ENCODE measurements at places on chromosomes 13 and 19.

- DNase-seq = no peak
Measured at GRCh38 chr19:46859637-46860124, 1.1 kb upstream of the ARHGAP35 start.

- DNase-seq = no peak
Measured at GRCh38 chr13:92574499-92574898, 652.1 kb upstream of the GPC6 start.

DNA sequence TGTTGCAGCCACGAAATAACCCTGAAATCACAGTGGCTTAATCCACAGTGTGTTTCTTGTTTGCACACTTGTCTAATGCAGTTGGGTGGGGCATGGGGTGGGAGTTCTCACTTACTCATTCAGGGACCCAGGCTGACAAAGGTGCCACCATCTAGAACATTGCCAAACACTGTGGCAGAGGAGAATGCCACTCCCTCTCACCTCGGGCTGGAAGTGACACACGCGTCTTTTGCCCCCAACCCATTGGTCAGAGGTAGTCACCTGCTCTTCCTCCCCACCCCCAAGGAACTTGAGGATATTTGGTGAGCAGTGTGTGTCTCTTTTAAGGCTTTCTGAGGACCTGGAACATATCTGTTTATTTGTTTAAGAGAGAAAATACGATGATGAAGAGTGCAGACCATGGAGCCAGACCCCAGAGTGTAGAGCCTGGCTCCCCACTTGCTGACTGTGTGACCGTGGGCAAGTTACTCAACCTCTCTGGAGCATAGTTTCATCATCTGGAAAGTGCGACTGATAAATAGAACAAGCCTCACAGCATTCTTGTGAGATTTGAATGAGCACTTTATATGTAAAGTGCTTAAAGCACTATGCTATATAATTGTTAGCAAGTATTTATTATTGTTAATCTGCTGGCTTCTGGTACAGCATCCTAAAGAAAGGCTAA, 17.4 kb downstream of the GPR183 start:
- no peak for DNase-seq

DNA sequence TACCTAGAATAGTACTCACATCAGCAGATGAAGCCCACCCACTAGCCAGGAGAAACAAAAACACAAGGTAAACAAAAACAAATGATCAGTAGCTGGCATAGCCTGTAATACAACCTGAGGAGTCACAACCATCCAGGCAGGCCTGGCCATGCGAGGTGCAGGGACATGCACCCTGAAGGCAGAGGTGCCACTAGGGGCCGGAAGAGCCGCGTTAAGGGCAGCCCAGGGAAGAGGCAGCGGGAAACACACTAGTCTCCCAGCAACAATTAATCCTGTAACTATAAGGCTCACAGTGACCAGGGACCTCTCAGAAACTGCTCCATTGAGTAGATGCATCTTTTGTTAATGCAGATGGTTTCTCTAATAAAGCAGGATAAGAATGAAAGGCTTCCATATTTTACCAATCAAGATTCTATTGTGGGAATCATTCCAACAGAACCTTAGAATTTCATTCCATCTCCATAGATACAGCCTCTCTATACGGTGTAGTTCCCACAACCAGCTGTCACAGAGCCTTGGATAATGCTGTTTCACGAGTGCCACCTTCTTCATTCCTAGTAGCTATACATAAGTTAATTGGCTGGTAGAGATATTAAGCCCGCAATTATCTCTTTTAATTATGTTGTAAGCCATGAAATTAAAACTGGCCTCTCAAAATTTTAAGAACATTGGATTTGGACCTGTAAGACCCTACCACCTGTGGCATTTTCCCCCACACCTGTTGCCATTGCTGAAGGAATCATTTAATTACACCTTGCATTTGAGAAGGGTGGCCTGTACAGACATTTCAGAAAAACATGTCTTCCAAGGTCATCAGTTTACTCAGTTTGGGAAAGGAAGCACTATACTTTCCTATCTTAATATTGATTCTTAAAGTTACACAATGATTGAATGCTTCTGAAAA, 28.7 kb downstream of the ANKRD10 start:
- DNase-seq = no peak

DNA sequence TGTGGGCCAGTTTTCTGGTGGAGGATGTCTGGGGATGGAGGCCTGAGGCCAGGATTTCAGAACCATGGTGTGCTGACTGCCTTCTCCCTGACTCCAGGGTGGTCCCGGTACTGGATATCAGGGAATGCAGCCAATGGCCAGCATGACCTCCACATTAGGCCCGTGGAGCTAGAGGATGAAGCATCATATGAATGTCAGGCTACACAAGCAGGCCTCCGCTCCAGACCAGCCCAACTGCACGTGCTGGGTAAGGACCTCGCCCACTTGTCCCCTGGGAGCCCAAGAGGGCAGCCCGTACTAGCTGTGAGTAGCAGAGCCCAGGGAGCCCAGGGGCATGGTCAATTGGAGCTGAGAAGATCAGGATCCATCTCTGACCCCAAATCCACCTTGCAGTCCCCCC, 1.6 kb downstream of the KIRREL2 start:
- no peak for DNase-seq

- DNase-seq = no peak
Measured at GRCh38 chr13:36000028-36000427, 131.2 kb downstream of the DCLK1 start.

GRCh38 chr13:99996381-99996973, 14.9 kb downstream of the ZIC2 start:
- no peak for DNase-seq

- DNase-seq = no peak
Measured at GRCh38 chr13:48817166-48817802, 158.4 kb upstream of the FNDC3A start.

DNA sequence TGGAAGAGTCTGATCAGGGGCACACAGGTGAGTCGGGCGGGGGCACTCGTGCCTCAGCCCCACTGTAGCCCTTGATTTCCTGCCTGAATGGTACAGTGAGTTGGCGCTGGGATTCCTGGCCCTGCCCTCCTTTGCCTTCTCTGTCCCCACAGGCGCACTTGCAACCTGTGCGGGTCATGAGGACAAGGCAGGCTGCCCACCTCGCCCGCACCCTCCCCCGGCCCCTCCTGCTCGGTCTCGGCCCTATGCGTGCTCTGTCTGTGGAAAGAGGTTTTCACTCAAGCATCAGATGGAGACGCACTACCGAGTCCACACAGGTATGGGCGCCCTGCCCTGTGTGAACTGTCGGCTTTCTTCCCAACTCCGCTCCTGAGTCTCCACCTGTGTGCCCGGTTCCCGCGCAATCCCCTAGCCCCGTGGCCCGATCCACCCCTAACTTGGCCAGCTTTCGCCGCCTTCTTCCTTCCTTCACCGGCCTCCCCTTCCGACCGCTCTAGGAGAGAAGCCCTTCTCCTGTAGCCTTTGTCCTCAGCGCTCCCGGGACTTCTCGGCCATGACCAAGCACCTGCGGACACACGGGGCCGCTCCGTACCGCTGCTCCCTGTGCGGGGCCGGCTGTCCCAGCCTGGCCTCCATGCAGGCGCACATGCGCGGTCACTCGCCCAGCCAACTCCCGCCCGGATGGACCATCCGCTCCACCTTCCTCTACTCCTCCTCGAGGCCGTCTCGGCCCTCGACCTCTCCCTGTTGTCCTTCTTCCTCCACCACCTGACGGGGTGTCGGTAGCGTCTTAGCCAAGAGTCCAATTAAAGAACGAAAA, 1.6 kb upstream of the KMT2B start:
- no peak for DNase-seq

DNA sequence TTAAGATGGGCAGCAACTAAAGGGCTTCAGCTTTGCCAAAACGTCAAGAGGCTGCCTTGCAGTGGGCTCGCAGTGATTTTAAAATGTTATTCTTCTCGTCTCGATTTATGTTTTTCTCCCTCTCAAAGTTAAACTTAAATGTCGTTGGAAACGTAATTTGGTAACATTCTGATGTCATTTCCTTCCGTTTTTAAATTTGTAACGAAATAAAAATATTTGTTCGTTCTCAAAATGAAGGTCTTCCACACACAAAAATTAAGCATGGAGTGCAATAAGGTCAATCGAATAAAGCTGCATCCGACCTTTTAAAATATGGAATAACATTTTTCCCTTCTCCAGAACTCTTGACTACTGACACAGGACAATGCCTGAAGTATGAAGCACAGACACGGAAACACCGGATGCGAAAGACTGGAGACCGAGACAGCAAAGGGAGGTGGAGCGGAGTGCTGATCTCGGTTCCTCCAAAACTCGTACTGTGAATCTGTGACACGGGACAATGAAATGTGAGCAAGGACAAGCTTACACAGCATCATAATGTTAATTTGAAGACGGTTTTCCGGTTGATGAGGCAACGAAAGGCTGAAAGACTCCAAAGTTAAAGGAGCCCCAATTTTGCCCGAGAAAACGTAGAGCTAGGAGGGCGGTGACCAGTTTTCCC, 850 bp downstream of the MTMR6 start:
- DNase-seq = peak; percentile 43

GRCh38 chr19:6003976-6004375, 26.0 kb upstream of the RANBP3 start:
- DNase-seq = no peak

DNA sequence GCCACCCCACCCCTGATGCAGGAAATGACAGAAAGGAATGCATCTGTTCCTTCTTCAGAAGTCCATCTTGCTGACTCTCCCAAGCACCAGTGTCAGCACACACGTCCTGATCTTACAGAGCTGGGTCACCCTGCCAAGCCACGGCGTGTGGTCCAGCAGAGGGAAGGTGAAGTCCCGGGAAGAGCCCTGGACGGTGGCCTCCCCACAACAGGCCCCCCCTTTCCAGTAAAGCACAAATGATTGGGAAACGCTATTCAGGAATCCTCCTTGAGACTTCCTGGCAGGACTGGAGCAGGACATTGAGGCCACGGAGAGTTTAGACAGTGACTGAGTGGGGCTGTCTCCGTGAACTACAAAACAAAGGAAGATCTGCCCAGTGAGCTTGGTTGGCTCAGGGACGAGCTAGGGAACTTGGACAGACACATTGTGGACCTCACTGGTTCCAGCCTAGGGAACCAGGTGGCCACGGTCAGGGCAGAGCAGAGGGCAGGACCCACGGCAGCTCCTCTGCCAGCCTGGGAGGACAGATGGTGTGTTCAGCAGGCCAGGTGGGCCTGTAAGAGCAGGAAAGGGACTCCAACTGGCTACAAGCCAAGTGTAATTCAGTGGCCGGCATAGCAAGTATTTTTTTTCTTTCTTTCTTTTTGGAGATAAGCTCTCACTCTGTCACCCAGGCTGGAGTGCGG, 41.7 kb downstream of the ELL start:
- DNase-seq = no peak

GRCh38 chr13:73598020-73598712, 536.0 kb downstream of the KLF12 start:
- DNase-seq = no peak

- no peak for DNase-seq
Measured at GRCh38 chr13:83153848-83154247, 728.4 kb downstream of the SLITRK1 start.

- DNase-seq = no peak
Measured at GRCh38 chr13:85427416-85427815, 371.8 kb downstream of the SLITRK6 start.

- DNase-seq = no peak
Measured at GRCh38 chr13:98219685-98220084, 42.6 kb upstream of the RNF113B start.

- DNase-seq = peak; percentile 63
Measured at GRCh38 chr13:75870397-75870903, 234.3 kb downstream of the LMO7 start.

DNA sequence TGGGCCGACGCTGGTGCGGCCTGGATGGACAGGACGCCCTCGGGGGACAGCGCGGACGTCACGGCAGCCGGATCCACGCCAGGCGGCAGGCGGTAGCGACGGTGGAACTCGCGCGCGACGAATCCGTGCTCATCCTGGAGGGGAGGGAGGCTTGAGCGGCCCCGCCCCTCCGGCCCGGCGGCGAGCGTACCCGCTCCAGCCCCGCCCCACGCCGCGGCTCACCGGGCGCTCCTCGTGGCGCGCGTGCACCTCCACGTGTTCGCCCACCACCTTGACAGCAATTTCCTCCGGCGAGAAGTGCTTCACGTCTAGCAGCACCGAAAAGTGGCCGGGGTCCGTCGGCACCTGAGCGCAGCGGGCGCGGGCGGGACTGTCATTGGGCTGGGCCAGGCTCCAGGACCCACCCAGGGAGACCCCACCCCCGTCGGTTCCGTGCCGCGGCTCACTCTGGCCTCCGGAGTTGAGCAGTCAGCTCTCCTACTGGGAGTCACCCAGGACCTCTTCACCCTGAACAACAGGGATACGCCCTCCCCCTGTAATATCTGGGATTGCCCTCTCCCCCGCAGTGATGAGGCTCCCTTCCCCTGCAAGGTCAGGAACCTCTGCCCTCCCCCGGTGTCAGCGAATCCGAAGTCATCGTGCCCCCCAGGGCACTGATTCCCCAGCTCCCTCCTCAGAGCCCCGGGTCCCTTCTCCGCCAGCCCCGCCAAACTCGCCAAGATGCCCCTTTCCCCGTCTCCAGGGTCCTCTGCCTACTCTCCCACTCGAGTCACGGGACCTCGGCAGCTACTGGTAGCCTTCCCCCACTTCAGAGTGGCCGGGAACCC, 1.1 kb downstream of the HSPB6 start:
- peak; percentile 82 for DNase-seq

GRCh38 chr13:77714119-77714755, 16.8 kb downstream of the SLAIN1 start:
- no peak for DNase-seq

GRCh38 chr13:21047591-21048282, 13.6 kb downstream of the LATS2 start:
- DNase-seq = no peak

GRCh38 chr13:76131551-76131950, 495.4 kb downstream of the LMO7 start:
- no peak for DNase-seq

DNA sequence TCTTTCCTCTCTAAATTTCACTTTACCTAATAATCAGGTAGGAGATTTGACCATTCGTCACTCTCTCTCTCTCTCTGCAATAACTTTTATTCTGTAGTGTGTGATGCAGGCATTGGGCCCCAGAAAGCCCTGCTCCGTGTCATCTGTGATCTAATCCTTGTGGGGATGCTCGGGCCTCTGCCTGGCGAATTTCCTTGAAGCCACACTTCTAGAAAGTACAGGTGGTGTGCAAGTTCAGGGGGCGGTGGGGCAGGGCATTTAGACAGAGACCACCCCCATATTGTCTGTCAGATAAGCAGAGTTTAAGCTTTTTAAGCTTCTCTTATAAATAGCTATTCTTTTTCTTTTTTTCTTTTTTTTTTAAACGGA, 53.4 kb upstream of the GPR12 start:
- DNase-seq = no peak

DNA sequence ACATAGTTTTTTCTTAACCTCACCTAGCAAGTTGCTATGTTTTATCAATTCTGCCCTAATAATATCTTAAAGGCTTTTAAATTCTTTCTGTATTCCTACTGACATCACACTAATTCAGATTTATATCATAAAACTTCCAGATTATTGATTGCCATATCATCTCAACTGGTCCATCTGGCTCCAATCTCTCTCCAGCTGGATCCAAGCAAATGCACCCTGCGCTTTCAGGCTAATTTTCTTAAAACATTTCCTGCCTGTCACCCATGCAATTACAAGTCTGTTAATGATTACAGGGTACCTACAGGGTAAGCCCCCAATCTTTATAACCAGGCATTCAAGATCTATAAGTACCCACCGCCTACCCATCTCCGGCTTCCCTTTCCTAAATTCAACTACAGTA, 95.2 kb downstream of the SERP2 start:
- DNase-seq = no peak

Measured in CD4-positive, alpha-beta T cell (primary cell).